ENCODE measurements at places on chromosomes 4 and X.
A peak's percentile ranks its signal among the peaks of the same experiment; 100 is the strongest.

GRCh38 chrX:825991-826390 is 195.4 kb downstream of the SHOX start:
- DNase-seq: no peak

DNA sequence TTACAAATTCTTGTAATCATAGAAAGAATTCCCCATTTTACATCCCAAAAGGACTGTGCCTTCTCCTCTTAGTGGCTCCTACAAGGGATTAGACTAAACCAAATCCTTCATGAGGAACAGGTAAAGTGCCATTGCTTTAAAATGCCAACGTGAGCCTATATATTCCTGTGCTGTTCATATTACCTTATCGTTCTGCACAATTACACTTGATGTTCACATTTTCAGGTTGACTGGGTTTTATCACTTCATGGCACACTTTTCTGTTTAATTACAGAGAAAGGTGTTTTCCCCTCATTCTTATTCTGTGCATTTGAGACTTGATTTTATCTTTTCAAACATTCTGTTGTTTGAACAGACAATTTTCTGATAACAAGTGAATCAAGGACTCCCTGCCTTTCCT is 645.6 kb upstream of the FTHL17 start:
- DNase-seq: no peak

- peak; percentile 15 for DNase-seq
Measured at GRCh38 chrX:138925330-138925729, 213.8 kb upstream of the FGF13 start.

DNA sequence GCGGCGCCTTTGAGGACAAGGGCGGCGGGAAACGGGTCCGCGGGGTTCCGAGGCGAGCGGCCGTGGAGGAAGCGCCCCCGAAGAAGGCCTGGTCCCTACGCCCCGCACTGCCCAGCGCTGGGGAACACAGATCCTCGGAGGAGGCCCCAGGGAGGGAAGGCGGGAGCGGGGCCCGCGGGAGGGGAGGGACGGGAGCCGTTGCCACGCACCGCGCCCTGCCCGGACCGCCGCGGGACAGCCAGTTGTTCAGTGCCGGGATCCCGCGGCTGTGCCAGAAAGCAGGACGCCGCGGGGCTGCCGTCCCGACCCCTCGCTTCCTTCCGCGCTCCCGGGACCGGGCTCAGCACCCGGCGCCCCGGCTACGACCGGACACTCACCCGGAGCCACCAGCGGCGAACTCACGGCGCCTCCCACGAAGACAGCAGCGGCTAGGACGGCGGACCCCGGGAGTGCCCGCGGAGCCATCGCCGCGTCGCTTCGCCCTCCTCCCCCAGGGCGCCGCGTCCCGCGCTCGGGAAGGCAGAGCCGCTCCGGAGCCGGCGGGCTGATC is 278 bp downstream of the RELL1 start:
- DNase-seq: no peak

GRCh38 chr4:138788267-138788790 is 227.3 kb upstream of the NOCT start:
- DNase-seq: no peak

DNA sequence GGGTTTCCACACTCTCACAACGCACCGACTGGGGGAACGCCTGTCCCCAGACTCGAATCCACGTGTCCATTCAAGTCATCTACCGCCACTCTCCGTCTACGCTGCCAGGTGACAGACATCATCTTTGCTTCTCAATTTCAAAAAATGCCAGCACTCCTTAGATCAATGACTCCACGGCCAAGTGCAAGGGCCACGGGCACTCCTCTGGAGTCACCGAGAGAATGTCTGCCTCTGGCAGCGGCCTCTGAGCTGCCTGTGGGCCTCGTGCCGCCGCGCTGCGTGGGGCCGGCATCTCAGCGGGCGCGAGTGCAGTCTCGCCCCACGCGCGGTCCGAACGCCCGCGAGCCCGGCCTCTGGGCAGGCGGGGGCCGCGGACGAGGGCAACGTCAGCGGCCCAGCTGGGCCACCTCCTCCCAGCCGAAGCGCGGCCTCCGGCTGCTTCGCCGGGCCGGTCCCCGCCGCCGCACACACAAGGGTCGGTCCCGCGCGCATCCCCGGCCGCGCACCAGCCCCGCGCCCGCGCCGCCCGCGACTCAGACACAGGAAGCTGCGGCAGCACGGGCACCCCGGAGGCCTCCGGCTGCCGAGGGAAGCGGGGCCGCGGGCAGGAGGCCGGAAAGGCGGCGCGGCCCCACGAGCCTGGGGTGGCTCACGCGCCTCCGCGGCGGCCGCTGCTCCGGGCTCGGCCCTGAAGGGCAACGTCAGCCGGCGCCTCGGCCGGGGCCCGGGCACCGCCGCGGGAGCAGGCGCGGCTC is 450 bp downstream of the ACSL1 start:
- DNase-seq: peak; percentile 62

Measured in CD4-positive, alpha-beta T cell treated with Interleukin-1 beta for 1 hour (primary cell).